ENCODE measurements at places on chromosomes 4 and X.

DNA sequence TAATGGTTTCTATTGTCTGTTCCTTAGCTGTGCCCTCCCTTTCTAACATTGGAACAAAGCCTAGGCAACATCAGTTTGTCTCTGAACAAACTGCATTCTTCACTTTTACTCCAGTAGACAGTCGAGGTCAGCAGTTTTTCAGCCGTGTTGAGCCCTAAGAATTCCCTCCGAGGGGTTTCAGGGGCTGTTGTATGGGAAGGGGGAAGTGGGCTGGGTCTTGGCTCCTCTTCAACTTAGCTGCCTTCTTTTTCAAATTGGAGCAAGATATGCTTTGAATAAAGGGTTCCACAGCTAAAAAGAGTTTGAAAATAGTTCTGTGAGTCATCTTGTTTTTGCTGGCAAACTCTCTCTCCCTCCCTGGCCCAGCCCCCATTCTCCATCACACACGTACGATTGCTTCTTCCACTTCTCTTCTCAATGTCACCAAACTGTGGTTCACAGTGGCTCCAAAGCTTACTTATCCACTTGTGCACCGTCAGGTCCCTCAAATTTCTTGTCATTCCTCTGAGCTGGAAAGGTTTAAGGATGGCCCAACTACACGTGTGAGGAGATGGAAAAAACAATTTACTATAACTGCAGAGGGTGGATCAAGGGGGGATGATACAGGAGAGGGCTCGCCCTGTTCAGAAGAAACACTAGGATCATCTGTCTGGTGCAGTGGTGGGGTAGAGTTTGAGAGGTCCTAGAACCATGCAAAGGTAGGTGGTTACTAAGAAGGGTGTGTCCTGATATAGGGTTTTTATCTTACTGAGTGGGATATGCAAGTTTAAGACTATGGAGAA, 9.2 kb upstream of the MAML3 start:
- DNase-seq = peak; percentile 74

DNA sequence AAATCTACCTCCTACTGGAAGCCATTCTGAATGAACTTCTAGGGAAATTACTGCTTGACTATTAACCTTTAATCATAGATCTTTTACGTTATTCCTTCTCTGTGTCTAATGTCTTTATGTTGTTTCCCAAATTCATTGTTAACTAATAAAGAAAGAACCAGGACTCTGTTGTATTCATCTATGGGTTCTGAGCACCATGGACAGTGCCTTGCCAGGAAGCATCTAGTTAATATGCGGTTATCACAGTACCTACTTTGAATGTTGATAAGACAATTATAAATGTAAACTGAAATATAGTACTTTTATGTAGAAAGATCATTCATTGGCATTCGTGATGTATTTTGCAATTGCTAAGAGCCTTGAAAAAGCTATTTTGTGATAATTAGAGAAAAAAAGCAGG, 23.8 kb downstream of the NWD2 start:
- DNase-seq = no peak

- peak; percentile 18 for DNase-seq
Observed at GRCh38 chrX:12798601-12799000, 7.4 kb downstream of the PRPS2 start.

- DNase-seq = no peak
Observed at GRCh38 chr4:25578432-25578831, 77.2 kb upstream of the SLC34A2 start.

GRCh38 chr4:111960241-111960667, 185.0 kb upstream of the FAM241A start:
- DNase-seq = peak; percentile 82

- peak; percentile 14 for DNase-seq
Observed at GRCh38 chr4:139227729-139228404, 50.8 kb upstream of the ELF2 start.

GRCh38 chrX:25537699-25538098, 521.9 kb upstream of the ARX start:
- no peak for DNase-seq

DNA sequence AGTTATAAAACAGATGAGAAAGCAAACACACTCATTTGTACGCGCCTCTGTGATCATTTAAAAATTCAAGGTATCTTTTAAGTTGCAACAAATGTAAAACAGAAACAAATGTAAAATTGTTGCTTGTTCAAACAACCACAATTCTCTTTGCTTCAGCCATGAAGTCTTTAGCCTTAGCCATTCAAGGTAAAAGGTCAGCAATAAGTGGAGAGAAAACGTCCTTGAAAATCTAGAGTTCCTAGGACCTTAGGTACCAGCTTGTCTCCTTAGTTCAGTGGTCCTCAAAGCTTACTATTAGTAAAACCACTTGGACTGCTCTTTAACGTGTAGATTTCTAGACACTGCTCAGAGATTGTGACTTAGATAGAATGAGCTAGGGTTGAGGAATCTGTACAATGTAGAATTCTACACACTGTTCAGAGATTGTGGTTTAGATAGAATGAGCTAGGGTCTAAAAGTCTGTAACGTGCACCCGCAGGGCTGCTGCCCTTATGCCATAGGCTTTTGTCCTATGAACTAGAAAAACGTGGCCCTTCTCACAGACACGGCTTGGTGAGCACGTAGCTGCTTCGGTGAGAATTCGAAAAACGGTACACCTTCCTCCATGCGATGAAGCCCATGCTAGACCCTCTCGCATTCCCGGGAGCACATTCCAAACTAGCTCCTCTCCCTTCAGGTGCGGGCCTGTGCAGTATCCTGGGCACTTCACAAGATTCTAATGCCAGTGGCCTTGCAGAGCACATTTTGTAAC, 1.7 kb downstream of the PLAC8 start:
- DNase-seq = peak; percentile 93

GRCh38 chr4:99856166-99856565, 38.1 kb downstream of the LAMTOR3 start:
- DNase-seq = peak; percentile 31
